ENCODE measurements at places on chromosomes 2 and 18.

DNA sequence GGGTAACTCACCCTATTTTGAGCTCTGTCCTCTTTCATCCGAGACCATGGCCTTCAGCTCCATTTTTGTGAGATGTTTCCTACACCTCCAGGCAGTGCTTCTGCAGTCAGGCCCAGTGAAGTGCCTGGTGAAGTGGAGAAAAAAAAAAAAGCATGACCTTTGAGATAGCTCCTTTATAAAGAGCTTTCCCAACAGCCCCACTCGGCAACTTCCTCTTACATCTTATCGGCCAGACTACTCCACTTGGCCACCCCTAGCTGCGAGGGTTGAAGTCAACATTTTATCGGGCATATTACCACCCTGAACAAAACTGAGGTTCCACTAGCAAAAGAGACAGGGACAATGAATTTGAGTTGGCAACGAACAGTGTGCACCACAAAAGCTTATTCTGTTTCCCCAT, 124.8 kb upstream of the RNF152 start:
- H3K4me3 ChIP-seq = no peak overlapping the region
- H3K4me1 ChIP-seq = no peaks in the 10 kb centered on the region
- H3K36me3 ChIP-seq = no peaks in the 10 kb centered on the region
- no peak overlapping the region for H3K27ac ChIP-seq
- no peaks in the 10 kb centered on the region for H3K27me3 ChIP-seq
- DNase-seq = no peak

GRCh38 chr2:239881561-239882320, 143.4 kb downstream of the NDUFA10 start:
- peaks cover 41% of the 10 kb centered on the region for H3K27me3 ChIP-seq
- no peak overlapping the region for H3K27ac ChIP-seq
- no peak overlapping the region for H3K4me3 ChIP-seq
- peaks cover 6% of the 10 kb centered on the region for H3K36me3 ChIP-seq
- peaks cover 3% of the 10 kb centered on the region for H3K4me1 ChIP-seq

GRCh38 chr2:99939135-99939534, 203.3 kb downstream of the AFF3 start:
- no peak for DNase-seq
- H3K27ac ChIP-seq = no peak overlapping the region
- H3K27me3 ChIP-seq = no peaks in the 10 kb centered on the region

GRCh38 chr2:118119158-118119727, 31.0 kb downstream of the INSIG2 start:
- DNase-seq = no peak
- no peak overlapping the region for H3K4me3 ChIP-seq
- H3K36me3 ChIP-seq = no peaks in the 10 kb centered on the region
- peaks cover 8% of the 10 kb centered on the region for H3K27me3 ChIP-seq

DNA sequence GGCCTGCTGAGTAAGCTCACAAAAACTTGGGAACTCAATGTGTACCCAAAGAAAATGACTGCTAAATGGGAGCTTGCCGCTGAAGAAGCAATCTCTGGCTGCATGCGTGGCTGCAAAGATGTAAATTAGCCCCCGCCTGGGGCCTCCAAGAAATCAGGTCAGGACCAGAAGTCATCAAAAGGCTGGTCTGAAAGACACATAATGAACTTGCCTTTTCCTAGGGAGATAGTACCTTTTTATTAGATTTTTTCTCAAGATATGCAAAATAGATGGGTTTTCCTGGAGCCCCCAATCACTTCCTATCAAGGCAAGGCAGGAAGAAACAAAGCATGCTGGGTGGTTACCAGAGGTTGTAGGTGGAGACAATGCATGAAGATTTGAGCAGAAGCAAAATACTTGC, 38.9 kb downstream of the PDCL3 start:
- H3K4me1 ChIP-seq = peaks cover 5% of the 10 kb centered on the region
- H3K27ac ChIP-seq = no peak overlapping the region
- DNase-seq = no peak
- no peak overlapping the region for H3K4me3 ChIP-seq
- H3K27me3 ChIP-seq = peaks cover 8% of the 10 kb centered on the region

DNA sequence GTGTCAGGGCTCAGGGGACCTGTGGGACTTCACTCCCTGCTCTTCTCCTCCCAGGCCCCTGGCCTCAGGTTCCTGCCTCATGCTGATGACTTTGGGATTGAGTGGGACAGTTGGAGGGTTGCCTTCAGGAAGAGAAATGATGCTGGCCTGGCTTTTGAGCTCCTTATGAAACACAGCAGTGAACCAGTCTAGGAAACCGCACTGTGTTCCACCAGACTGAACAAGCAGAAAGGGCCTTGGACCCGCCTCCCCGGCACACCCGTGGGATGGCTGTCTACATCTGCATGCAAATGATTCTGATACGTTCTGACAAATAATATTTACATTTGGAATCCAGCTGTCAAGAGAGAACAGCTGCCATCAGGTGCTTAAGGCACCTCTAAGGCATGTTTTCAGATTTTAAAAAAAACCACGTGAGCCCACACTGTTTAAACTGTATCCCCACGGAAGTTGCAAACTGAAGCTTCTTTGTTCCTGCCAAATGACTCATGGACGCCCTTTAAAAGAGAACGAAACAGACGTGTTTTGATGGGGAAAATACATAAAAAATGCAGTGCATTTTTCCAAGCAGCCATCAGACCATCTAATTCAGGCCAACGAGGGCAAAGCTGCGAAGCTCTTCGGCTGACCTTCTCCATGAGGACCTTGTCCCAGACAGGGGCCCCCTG, 27.6 kb upstream of the ASAP2 start:
- H3K36me3 ChIP-seq = no peaks in the 10 kb centered on the region
- H3K27me3 ChIP-seq = peaks cover 22% of the 10 kb centered on the region
- no peak overlapping the region for H3K27ac ChIP-seq
- H3K4me1 ChIP-seq = no peaks in the 10 kb centered on the region

DNA sequence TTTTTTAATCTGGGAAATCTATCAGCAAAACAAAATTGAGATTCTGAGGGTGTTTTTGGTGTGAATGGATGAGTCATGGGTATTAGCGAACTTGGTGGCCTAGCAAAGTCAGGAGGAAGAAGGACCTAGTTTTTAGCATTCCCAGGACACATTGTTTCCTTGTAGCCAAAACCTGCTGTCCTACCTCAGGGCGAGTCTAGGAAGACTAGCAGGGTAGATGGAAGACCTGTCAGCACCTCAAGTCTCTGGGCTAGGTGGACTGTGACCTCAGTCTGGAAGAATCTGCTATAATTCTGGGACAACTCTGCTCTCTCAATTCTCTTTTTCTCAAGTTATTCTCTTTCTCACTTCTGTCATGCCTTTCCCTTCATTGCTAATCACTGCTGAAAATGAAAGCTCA, 1399.3 kb upstream of the LRRTM1 start:
- H3K4me1 ChIP-seq = no peaks in the 10 kb centered on the region
- H3K27me3 ChIP-seq = no peaks in the 10 kb centered on the region
- H3K4me3 ChIP-seq = no peak overlapping the region
- DNase-seq = no peak
- no peak overlapping the region for H3K27ac ChIP-seq

DNA sequence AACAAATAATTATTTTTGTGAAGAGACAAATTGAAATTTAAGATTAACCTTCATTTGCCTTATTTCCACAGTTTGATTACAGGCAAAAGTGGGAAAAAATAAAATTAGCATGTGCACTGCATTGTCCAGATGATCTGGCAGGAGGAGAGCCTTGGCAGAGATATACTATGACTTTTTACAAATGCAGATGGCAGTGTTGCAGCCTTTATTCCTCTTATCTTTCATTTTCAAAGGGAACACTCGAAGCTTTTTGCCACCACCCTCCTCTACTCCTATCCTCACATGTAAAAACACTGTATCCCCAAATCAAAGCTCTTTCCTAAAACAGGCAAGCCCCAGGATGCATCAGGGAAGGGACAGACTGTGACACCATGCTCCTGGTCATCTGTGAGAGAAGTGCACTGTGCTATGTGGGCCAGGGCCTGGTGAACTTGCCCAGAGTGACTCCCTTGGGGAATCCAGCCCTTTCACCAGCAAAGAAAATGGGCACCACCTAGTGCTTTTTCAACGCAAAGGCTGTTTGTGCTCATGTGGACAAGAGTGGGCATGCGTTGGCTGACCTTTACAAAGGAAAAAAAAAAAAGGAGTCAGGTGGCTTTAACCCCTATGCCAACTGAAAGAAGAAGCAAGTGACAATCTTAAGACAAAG, 74.7 kb upstream of the ETAA1 start:
- peaks cover 4% of the 10 kb centered on the region for H3K27me3 ChIP-seq
- DNase-seq = no peak
- H3K4me1 ChIP-seq = no peaks in the 10 kb centered on the region
- H3K27ac ChIP-seq = no peak overlapping the region

GRCh38 chr2:23826040-23826439, 100.9 kb downstream of the ATAD2B start:
- H3K27ac ChIP-seq = no peak overlapping the region
- peaks cover 5% of the 10 kb centered on the region for H3K36me3 ChIP-seq
- H3K4me1 ChIP-seq = no peaks in the 10 kb centered on the region
- no peak overlapping the region for H3K4me3 ChIP-seq
- no peaks in the 10 kb centered on the region for H3K27me3 ChIP-seq

- no peak overlapping the region for H3K4me3 ChIP-seq
- H3K36me3 ChIP-seq = no peaks in the 10 kb centered on the region
- peaks cover 17% of the 10 kb centered on the region for H3K27me3 ChIP-seq
- no peak for DNase-seq
- no peaks in the 10 kb centered on the region for H3K4me1 ChIP-seq
These were observed 21.6 kb downstream of the TWIST2 start for GRCh38 chr2:238869293-238870124.

GRCh38 chr2:105834931-105835330, 90.2 kb downstream of the NCK2 start:
- peaks cover 84% of the 10 kb centered on the region for H3K36me3 ChIP-seq
- no peak for DNase-seq
- H3K27ac ChIP-seq = peak overlapping the region; percentile 81
- peaks cover 81% of the 10 kb centered on the region for H3K4me1 ChIP-seq
- no peaks in the 10 kb centered on the region for H3K27me3 ChIP-seq
- peak overlapping the region; percentile 14 for H3K4me3 ChIP-seq

DNA sequence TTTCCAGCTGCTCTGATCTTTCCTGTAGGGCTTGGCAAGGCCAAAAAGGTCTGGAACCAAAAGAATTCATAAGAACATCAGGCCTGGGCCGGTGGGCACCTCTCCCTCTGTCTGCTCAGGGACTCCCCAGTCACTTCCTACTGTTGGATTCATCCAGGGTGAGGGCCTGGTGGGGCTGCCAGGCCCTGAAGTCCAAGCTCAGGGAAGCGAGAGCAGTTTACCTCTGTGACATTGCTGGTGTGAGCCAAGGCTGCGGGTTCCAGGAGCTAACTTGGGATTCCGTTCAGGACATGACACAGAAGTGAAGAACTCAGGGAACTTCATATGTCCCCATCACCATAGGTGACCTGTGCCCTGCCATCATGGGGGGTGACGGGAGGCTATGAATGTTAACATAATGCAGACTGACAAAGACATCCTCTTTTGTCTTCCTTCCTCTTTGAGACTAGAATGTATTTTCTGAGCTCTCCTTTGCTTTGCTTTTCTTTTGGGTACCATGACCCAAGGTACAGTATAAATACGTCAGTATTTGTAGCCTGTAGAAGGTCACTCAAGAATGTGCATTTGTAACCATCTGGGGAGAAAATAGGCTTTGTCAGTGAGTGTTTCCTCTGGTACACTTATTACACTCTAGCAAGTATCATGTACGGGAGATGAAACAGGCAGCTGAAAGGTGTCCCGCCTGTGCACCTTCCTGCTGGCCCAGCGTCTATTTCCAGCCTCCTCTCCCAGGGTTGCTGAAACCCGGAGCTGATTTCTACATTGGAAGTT, 130.5 kb upstream of the SLC1A4 start:
- H3K4me3 ChIP-seq = no peak overlapping the region
- H3K36me3 ChIP-seq = no peaks in the 10 kb centered on the region
- DNase-seq = no peak
- peaks cover 16% of the 10 kb centered on the region for H3K4me1 ChIP-seq

DNA sequence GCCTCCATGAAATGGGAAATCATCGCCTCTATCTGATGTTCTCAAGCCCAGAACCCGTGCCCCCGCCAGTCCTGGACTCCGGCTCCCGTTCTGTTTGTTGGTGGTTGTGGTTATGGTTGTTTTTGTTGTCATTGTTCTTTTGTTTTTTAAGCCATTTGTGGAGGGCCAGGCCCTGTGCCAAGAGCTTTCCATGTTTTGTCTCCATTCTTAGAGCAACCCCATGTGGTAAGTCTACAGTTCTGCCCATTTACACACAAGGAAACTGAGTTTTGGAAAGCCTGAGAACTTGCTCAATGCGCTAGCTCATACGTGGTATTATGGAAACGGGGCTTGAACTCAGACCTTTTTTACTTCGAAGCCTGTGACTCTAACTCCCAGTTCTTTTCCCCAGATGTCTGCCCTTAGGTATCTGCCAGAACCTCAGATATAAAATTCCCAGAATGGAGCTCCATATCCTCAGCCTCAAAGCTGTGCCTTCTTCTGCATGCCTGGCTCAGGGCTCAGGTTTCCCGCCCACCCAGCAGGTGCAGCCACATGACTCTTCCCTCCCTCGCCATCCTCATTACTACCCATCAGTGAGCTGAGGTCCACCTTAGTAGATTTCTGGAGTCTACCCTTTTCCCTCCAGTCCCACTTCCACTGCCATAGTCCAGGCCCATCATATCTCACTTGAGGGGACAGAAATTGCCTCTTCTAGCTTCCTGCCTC, 194.1 kb downstream of the KLHL29 start:
- H3K36me3 ChIP-seq = no peaks in the 10 kb centered on the region
- DNase-seq = no peak
- H3K27ac ChIP-seq = no peak overlapping the region
- no peaks in the 10 kb centered on the region for H3K27me3 ChIP-seq
- H3K4me1 ChIP-seq = no peaks in the 10 kb centered on the region

DNA sequence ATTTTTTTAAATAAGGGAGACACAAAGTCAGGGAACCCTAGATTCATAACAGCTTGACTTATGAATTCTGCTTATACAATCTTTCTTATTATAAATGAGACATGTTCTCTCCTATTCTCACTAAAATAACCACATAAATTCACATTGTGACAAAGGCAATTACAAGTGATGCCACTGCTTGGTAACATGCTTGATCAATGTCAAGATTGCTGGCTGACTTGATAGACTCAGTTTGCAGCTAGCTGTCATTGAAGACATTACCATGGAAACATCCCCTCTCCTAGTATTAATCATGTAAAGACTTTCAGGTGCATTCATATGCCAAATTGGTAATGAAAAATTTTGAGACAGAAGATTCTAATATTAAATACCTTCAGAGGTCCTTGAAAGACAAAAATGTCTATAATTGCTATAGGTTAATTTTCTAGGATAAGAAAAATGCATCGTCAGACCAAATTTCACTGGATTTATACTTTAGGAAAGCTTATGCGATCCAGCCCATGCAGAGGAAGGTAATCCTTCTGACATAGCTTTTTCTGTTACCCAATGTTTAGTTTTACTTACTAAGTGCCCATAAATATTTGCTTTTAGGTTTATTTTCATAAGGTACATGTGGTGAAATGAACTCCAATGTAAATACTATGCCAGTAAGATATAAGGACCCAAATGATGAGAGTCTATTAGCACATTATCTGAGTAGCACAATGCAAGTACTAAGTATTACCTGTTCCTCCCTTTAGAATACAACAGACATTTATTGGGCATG, 32.6 kb upstream of the ENOSF1 start:
- no peak overlapping the region for H3K4me3 ChIP-seq
- no peak overlapping the region for H3K27ac ChIP-seq
- no peak for DNase-seq
- H3K4me1 ChIP-seq = peaks cover 5% of the 10 kb centered on the region

- H3K4me1 ChIP-seq = no peaks in the 10 kb centered on the region
- no peak overlapping the region for H3K4me3 ChIP-seq
- no peak overlapping the region for H3K27ac ChIP-seq
These were observed 120.2 kb downstream of the INHBB start for GRCh38 chr2:120465989-120466703.

Data from activated naive CD4-positive, alpha-beta T cell treated with anti-CD3 and anti-CD28 coated beads, Interleukin-2, amount 10 ng/mL, durations not matched to agents 7 days and 5 days (primary cell).